Activated T-cell treated with anti-CD3 and anti-CD28 coated beads, Interleukin-2, amount 50 U/mL, for 72 hours (primary cell): ENCODE measurements at places on chromosomes 5 and 9. TPM values are rescaled to one million over a fixed set of nuclear protein-coding genes. Genes with fewer than 3 reads are reported as not detected.

NME5 gene
- not detected for total RNA-seq

GRCh38 chr5:34475249-34475966 lies 180.7 kb upstream of the RAI14 start:
- DNase-seq = no peak

- DNase-seq = no peak
Measured at GRCh38 chr9:21730899-21731298, 71.5 kb upstream of the MTAP start.

DNA sequence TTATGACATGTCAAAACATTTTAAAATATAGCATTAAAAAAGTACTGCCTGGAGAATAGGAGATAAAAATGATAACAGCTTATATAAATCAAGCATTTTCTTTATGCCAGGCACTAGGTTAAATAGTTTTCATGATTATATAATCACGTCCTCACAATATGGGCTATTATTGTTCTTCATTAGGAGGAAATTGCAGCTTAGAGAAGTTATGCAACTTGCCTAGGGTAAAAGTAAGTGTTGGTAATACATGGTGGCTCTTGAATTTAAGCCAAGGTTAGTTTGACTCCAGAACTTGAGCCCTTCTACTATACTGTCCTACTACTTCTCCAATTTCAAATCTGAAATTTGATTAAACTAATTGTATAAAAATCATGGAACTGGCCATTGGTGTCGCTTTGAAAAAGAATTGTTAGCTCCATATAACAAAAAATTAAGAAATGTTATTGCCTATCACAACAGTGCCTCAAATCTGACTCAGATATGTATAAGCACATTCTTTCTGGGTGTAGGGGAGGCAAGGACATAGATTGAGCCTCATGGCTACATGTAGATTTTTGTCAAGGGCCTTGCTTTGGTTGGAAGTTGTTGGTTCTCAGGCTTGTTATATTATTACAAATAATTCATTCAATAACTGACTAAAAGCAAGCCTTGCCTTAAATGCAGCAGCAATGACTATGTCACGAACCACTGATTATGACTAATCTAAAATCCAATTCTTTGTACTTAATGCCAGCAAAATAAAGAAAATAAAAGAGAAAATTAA lies 223.5 kb upstream of the DAB2 start:
- DNase-seq = no peak
